ENCODE measurements at places on chromosomes 3 and 15.

DNA sequence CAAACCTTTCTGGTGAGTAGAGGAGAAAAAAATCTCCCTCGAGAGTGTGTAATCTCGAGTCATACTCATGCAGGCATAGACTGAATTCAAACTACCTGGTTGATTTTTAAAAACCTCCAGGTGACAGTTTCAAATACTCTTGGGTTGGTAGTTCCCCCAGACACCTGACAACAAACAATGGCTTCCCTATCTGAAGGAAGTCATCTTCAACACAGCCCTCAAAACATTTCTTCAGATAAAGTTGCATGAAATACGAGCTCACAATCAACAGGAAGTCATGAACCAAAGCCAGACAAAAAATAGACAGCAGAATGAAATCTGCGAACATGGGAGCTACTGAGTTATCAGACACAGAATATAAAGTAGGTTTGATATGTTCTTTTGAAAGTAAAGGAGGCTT lies 112.8 kb downstream of the ST8SIA2 start:
- DNase-seq: no peak

GRCh38 chr15:101556273-101556672 lies 66.8 kb upstream of the PCSK6 start:
- DNase-seq: no peak

DNA sequence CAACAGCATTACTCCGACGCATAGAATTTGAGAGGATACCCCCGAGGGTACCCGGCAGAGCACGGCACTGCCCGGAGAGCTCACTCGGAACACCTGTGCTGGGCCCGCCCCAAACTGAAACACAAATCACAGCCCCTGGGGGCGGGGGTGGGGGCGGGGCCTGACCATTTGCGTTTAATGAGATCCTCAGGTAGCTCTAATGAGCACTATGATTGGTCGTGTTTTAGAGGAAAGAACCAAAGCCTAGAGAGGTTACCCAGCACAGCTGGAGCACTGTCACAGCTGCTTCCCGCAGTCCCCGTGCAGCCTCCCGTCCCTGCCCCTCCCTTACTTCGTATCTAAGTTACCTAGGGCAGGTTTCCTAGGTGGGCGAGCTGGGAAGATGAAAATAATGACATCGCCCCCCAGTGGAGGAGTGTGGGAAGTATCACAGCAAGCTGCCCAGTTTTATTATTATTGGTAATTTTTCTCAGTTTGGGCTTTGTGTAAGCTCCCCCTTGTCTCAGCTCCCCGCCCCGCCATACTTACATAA lies 187.1 kb downstream of the PDE8A start:
- peak; percentile 49 for DNase-seq

DNA sequence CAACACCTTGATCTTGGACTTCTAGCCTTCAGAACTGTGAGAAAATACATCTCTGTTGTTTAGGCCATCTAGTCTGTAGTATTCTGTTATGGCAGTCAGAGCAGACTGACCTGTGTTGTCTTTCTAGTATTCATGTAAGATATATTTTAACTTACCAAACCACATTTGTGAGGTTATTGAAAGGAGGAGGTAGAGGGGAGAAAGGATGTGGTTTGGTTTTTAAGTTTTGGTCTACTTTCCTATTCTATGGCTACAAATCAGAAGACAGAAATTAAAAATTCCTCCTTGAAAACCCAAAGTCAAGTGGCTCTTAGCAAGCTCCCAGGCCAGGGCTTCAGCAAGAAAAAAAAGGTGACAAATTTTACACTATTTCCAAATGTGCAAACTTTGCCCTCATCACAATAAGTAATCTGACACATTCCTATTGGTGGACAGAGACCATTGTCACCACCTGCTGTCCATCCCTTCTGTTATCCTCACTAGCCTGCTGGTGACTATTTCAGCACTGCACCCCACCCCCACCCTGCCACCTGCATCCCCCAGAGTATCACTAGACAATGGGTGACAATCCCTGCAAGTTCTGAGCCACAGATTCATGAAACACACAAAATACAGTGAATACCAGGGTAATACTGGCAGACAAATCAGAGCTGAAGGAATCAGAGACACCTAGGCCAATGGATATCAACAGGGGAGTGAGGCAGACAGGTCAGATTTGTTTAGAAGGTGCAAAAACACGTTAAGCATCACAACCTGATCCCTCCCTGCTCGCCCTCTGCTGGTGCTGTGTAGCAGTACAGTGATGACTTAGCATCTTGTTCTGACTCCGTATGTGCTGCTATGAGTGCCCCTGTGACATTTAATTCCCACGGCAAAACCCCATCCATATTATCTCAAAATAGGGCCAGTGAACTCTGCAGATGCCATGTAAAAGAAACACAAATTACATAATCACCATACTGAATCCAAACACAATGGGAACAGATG lies 79.0 kb upstream of the DCLK3 start:
- peak; percentile 57 for DNase-seq

- no peak for DNase-seq
Observed at GRCh38 chr3:38560996-38561717, 65.0 kb downstream of the EXOG start.

DNA sequence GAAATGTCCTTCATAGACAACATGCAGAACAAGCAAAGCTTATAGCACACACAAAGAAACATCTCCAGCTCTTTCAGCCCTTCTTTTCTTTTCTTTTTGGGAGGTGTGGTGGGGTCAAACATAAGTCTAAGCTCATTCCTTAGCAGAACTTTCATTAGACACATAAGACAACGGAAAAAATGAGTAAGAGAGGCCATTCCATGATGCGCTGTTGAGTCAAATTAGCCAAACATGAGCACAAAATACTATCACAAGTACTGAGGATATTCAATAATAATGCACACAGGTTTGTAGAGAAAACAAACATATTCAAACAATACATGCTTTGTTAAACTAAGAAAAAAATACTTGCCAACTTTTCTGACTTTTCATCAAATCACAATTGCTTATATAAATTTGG lies 83.0 kb downstream of the PLOD2 start:
- DNase-seq: no peak

DNA sequence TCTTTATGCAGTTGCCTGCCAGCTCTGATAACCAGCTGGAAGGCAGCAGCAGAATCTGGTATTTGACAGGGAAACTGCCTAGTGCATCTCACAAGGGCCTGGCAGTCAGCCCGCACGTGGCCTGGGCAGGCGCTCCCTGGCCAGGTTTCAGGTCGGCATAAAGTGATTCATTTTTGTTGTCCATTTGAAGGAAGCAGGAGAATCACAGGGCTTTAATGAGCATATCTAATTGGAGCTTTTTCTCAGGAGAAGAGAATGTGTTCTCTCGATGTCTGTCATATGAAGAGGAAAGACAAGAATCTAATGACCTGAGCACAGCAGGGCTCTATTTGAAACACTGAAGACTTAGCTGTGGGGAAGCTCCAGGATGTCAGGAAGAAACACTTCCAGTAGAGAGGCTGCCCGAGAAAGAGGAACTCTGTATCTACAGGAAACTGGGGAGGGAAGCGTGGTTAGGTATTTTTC lies 98.8 kb upstream of the MB21D2 start:
- DNase-seq: no peak

GRCh38 chr15:62506217-62506805 lies 341.2 kb upstream of the C2CD4B start:
- no peak for DNase-seq

GRCh38 chr3:149468504-149469212 lies 5.8 kb upstream of the TM4SF4 start:
- no peak for DNase-seq

- DNase-seq: no peak
Observed at GRCh38 chr15:62969442-62970089, 73.0 kb upstream of the TPM1 start.

DNA sequence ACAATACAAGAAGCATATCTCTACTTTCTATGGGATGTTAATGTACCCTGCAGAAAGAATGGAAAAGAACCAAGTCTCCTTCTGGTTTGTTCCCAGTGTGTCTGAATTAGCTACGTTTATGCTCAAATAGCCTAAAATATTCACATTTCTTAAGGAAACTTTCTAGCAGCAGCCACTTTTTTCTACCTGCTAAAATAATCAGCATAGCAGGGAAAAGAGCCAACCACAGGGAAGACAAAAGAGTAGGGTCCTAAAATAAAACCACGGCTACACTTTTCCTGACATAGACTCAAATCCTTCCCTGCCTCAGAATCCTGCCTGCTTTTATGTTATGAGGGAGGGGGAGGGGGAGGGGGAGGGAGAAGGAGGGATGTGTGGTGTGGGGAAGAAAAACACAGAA lies 136.7 kb downstream of the GBE1 start:
- DNase-seq: no peak

- DNase-seq: no peak
Observed at GRCh38 chr15:34365091-34365825, 1.7 kb downstream of the LPCAT4 start.

- no peak for DNase-seq
Observed at GRCh38 chr3:193620650-193621049, 27.6 kb downstream of the OPA1 start.

- no peak for DNase-seq
Observed at GRCh38 chr15:82178061-82178460, 84.5 kb downstream of the EFL1 start.

GRCh38 chr3:17901893-17902292 lies 159.5 kb upstream of the TBC1D5 start:
- DNase-seq: no peak

GRCh38 chr3:114375608-114376421 lies 82.0 kb downstream of the TIGIT start:
- peak; percentile 18 for DNase-seq

- DNase-seq: no peak
Observed at GRCh38 chr3:14605067-14605466, 46.5 kb upstream of the CCDC174 start.

- DNase-seq: no peak
Observed at GRCh38 chr3:186209810-186210752, 101.2 kb upstream of the ETV5 start.

GRCh38 chr3:26556637-26557036 lies 65.9 kb upstream of the LRRC3B start:
- no peak for DNase-seq

- DNase-seq: no peak
Observed at GRCh38 chr15:66108483-66109265, 144.9 kb downstream of the MEGF11 start.

GRCh38 chr3:65545429-65545828 lies 493.3 kb downstream of the MAGI1 start:
- DNase-seq: no peak

DNA sequence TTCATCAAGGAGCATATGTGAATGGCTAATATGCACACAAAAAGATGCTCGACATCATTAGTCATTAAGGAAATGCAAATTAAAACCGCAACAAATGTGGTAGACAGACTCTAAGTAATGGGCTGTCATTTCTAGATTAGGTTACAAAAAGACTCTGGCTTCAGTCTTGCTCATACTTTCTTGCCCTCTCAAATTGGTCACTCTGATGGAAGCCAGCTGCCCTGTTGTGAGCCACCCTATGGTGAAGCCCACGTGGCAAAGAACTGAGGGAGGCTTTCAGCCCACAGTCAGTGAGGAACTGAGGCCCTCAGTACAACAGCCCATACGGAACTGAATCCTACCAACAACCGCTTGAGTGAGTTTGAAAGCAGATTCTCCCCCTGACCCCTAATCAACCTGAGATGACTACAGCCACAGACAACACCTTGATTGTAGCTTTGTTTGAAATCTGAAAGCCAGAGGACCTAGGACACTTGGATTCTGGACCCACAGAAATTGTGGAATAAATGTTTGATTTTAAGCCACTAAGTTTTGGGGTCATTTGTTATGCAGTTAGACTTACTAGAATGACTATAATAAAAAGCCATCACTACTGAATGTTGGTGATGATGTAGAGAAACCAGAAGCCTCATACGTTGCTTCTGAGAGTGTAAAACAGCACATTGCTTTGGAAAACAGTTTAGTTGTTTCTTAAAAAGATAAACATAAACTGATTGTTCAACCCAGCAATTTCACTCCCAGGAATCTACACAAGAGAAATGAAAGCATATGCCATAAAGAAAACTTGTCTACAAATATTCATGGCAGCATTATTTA lies 45.7 kb downstream of the EHHADH start:
- no peak for DNase-seq

GRCh38 chr3:50117120-50117519 lies 28.4 kb downstream of the RBM5 start:
- no peak for DNase-seq

All from HuH-7 (cell line).